Activated T-cell treated with anti-CD3 and anti-CD28 coated beads for 1 hour (primary cell): ENCODE measurements at places on chromosomes 11 and 22.

- DNase-seq = no peak
Measured at GRCh38 chr22:40203572-40203971, 25.8 kb downstream of the TNRC6B start.

- no peak for DNase-seq
Measured at GRCh38 chr11:36162006-36162882, 127.0 kb downstream of the COMMD9 start.

DNA sequence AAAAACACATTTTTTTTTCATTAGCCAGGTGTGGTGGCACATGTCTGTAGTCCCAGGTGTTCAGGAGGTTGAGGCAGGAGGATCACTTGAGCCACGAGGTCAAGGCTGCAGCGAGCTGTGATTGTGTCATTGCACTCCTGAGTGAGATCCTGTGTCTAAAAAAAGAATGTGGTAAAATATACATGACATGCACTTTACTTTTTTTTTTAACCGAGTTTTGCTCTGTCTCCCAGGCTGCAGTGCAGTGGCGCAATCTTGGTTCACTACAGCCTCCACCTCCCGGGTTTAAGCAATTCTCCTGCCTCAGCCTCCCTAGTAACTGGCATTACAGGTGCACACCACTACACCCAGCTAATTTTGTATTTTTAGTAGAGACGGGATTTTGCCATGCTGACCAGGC lies 22.5 kb upstream of the CLDN5 start:
- DNase-seq = no peak

- no peak for DNase-seq
Measured at GRCh38 chr11:773830-774229, 3.5 kb downstream of the GATD1 start.

DNA sequence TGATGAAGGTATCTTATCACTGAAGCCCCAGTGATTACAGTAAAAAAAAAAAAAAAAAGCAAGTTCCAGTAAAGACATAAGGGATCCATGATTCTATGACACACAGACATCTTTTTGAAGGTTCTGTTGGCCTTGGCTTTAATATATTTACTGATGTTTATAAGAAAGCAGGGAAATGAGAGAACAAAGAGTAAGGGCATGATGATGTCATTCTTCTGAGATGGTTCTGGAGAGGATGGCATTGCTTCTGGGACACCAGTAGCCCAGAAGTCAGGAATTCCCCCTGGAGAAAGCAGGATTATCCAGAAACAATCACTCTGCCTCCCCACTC lies 233.6 kb downstream of the FAM76B start:
- no peak for DNase-seq

DNA sequence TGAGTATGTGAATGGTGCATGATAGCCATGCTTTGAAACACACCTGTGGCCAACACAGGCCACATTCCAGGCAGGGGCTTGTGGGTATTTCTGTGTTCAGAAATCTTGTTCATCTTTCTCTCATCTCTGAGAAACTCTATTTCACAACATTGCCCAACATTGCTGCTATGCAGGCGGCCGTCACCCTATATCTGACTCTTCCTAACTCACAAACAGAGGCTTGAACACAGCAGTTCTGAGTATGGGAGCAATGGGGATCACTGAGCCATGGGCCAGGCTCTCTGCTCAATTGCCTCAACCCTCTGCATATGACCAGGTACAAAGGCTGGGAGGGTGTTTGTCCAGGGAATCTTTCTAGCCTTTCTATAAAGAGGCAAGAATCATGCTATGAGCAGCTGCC lies 259.9 kb downstream of the BUD13 start:
- no peak for DNase-seq

DNA sequence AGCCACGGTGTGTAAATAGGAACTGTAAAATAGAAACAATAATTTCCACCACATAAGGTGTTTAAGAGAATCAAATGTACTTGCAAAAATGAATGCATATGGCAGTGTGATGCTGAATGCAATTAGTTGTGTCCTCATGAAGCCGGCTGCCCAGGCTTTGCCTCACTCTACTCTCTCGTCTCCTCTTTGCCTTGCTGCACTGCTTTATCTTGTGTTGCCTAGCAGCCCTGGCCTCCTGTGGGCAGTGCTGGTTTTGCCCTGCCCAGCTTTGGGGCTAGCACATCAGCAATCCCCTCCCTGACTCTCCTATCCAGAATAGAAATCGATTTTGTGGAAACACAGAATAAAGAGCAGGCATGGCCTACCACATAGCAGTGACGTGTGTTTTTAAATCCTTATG lies 30.0 kb downstream of the LRRC32 start:
- DNase-seq = no peak

- DNase-seq = no peak
Measured at GRCh38 chr22:31977939-31978338, 33.6 kb downstream of the YWHAH start.

GRCh38 chr11:199782-200181 lies 6.9 kb downstream of the SCGB1C1 start:
- no peak for DNase-seq

DNA sequence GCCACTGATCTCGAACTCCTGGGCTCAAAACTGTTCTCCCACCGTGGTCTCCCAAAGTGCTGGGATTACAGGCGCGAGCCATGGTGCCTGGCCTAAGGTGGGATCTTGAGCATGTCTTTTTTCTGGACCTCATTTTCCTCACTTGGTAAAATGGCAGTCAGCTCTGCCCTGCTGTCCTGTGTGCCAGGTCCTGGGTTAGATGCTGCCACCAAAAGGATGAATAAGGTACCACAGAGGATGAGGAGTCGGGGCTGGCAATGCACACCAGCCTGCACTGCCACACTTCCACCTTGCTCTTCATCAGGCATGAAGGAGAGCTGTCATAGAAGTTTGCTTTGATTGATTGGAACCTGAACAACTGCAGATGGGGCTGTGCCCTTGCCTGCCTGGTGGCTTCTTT lies 32.3 kb downstream of the ACO2 start:
- DNase-seq = no peak

DNA sequence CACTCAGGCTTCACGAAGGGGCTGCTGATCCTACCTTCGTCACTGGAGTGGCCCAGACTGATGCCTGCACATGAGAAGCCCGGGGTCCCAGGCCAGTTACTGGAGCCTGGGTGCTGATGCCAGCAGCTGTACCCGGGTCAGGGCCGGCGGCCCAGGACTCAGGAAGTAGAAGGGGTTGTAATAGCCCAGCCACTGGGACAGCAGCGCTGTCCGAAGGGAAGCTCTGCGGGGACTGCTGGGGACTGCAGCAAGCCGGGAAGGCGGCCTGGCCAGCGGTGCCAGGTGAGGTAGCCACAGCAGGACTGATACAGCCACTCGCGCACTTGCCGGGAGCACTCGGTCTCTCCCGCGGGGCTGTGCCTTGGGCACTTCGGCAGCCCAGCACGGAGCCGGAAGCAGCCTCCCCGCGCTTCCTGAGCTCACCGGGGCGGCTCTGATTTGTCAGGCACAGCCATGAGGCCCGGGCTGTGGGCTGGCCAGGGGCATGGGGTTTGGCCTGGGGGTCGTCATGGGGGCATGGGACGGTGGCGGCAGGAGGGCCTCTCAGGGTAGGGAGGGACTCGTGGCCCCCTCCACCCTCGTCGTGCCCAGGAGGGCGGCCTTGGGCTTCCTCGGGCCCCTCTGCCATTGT lies 13.9 kb upstream of the OR8K1 start:
- DNase-seq = no peak

GRCh38 chr11:115939104-115939730 lies 435.0 kb upstream of the CADM1 start:
- no peak for DNase-seq

DNA sequence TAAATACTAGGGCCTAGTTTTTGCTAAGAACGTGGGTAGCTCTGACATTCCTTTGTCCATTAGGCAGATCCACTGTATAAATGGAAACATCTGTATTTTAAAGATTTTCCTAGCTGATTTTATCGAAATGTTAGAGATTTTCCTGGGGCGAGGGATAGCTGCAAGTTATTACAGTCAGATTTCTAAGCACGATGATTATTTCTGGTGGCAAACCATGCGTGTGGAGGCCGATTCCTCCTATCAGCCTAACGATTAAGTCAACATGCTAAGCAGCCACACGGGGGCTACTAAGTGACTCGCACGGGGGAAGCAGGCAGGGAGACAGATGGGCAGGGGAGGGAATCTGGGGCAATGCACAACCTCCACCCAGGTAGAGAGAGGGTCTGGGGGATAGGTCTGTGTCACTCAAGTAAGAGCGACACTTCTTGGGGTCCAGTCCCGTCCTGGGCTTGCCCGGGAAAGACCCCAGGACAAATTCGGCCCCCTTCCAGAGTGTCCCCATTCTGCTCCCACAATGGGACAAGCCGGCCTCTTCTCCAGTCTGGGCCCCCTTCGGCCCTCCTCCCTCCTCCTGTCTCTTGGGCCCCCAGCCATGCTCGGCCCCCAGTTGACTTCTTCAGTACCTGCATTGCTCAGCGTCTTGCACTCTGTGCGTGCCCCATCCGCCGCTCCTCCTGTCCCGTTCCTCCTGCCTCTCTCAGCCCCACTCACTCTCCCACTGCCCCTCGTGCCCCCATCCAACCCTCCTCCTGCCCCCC lies 571 bp downstream of the C11orf24 start:
- peak; percentile 42 for DNase-seq

DNA sequence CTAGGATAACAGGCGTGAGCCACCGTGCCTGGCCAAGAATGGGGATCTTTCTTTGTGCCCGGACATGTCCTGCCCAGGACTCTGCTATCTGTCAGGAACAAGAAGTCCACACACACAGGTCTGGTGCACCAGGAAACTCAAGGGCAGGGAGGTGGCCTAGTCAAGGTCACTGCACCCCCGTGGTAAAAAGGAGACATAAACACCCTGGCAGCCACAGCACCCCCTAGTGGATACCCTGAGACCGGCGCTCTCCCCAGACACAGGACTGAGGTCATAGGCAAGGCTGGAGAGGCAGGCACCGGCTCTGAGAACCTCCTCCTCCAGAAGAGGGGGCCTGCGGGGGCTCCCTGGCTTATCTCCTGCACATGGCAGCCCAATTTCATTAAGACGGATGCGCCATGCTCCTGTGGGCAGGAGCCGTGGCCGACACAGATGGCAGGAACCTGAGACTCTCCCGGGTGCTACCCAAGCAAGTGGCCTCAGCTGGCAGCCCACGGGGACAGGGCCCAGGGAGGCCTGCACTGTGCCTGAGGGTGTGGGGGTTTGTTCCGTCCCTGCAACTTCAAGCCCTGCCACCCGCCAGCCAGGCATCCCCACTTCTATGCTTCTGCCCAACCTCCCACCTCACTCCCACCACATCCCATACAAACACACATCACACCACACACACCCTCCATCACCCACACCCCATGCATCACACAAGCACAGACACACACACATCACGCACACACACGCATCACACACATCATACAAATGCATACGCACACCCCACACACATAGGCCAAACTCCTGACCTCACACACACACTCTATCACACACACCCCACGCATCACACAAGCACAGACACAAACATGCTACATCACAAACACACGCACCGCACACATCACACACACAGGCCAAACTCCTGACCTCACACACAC lies 19.6 kb downstream of the MACROD1 start:
- peak; percentile 52 for DNase-seq

- no peak for DNase-seq
Measured at GRCh38 chr11:12682737-12683500, 8.7 kb downstream of the TEAD1 start.

- no peak for DNase-seq
Measured at GRCh38 chr11:66118847-66119246, 48.8 kb downstream of the PACS1 start.

DNA sequence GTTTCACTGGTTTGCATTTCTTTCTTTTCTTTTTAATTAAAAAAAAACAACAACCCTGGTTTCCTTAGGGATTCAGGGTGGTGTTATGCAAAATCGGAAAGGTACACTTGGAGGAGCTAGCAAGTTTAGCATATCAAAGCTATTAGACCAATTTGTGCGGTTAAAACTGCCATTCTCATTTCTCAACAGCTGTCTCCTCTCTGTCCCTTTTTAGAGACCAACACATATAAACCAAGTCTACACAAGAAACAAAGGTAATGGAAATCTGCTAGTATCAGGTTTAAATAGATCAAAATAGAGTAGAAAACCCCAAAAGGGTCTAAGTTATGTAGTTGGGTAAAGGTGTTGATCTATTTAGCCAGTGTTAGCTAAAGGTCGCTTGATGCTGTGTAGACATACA lies 1.7 kb upstream of the SESN3 start:
- DNase-seq = no peak

GRCh38 chr11:1832211-1832919 lies 2.4 kb upstream of the SYT8 start:
- peak; percentile 64 for DNase-seq

GRCh38 chr22:25764270-25765015 lies 22.5 kb downstream of the MYO18B start:
- no peak for DNase-seq

GRCh38 chr11:112300094-112300786 lies 39.6 kb upstream of the PLET1 start:
- DNase-seq = no peak

DNA sequence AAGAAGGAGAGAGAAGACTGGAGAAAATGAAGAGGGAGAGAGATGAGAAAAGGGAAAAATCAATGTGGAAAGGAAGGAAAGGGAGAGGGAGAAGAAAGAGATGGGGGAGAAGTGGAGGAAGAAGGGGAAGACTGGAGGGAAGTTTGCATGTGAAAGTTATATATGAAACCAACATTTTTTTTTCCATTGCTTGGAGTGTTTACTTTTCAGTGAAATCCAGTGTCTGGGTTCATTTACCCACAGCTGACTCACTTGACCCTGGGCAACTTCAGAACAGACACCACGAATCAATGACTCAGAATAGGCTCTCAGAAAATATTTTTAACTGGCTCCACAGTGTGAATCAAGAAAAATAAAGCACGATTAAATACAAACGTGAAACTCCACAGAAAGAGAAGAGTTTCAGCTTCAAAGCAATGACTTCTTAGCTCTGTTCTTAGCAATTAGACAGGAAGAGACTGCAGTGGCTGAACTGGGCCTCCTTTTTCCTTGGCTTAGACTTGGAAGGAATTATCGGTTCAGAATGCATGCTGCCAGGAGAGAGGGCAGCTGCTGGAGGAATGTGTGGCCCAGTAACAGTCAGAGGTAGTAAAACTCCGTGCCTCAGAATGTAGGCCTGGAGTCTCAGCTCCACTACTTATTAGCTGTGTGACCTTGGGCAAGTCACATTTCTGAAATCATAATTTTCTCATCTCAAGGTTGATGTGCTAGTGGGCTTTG lies 237.5 kb downstream of the MIAT start:
- no peak for DNase-seq

DNA sequence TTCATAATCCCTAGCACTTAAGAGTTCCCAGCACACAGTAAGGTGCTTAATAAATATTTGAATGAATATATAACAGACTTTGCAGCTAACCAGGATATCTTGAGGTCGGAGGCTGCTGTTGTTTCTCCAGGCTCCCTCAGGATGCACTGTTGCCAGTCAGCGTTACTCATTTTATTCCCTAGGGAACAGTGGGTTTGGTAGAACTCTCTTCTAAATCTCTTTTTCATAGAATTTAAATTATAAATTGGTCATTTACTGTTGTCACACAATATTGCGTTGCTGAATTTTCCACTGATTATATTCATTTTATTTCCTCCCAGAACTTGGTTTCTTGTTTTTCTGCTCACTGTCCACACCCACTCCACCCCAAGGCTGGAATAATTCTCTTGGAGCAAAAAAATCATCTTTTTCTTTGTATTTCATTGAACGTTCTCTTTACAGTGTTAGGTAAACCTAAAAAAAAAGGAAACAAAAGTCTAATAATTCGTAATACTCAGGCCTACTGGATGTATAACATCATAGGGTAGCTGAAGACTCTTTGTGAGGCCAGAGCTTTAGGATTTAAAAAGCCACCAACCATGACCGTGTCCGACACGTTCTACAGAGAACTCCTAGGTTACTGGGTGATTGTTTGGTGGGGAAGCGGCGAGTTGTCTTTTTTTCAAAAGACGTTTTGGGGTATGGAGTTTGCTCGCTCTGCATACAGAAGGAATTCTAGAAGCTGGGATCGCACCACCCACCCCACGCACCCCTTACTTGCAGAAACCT lies 766 bp upstream of the CAPRIN1 start:
- DNase-seq = no peak
